Activated T-cell treated with anti-CD3 and anti-CD28 coated beads for 48 hours (primary cell): ENCODE measurements at places on chromosomes 3 and 15.

GRCh38 chr15:25797936-25798901, 64.9 kb downstream of the ATP10A start:
- DNase-seq, result no peak

- no peak for DNase-seq
Measured at GRCh38 chr3:134494495-134494894, 8.6 kb downstream of the CEP63 start.

DNA sequence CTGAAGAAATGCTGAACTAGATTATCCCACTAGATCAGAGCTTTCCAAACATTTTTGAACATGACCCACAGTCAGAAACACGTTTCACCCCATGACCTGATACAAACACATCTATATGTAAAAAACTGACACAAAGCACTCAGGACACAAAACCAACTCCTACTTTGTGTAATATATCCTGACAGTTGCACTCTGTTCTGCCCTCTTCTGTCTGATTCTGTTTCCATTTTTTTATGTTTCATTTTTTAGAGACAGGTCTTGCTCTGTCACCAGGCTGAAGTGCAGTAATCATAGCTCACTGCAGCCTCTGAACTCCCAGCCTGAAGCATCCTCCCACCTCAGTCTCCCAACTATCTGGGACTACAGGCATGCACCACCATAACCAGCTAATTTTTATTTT, 15.8 kb upstream of the RFTN1 start:
- no peak for DNase-seq

DNA sequence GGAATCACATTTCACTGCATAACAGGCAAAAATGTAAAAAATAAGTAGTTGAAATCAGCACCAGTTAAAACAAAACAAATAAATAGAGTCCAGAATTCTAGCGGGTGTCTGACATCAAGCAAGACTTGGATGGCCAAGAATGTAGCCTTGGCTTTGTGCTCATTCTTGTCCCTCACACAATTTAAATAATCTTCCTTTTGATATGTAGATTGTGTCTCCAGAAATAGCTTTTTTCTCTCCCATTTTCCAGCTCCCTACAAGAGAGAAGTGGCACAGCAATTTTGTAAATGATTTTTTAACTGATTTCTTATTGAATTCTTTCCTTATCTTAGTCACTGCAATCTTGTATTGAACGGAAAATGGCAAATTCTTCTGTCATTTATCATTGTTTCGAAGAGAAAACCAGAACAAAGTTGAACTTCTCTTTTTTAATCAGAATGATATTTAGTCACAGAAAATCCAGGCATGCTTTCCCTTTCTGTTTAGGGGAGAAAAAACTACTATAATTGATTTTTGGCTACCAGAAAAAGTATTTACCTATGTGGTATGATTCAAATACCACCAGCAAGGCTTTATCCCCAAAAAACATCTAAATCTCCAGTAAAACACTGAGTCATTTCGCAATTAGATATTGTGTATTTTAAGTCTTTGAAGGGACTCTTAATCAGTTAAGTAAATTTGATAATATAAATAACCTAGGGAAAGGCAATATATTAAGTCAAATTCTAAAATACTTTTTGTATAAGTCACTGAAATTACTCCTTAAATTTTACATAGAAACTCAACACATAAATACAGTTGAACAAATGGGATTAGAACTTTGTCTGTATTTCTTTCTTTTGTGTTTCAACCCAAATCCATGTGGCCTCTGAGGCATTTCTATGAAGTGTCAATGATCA, 481.7 kb downstream of the GBE1 start:
- no peak for DNase-seq

- DNase-seq, result no peak
Measured at GRCh38 chr15:39741258-39741657, 41.4 kb downstream of the FSIP1 start.

DNA sequence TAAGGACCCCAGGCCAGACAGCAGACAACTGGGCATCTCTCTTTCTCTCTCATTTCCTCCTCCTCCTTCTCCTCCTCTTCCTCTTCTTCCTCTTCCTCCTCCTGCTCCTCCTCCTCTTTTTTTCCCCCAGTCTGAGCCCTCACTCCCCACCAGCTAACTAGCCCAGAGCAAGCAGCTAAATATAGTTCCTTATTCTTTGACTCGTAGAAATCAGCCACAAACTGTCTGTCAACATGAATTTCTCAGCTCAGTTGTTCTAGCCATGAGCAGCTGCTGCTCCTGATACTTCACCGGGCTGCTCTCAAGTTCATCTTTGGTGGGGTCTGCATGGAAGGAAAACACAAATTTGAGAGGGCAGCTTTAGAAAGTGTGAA, 19.2 kb upstream of the LOXL1 start:
- no peak for DNase-seq

DNA sequence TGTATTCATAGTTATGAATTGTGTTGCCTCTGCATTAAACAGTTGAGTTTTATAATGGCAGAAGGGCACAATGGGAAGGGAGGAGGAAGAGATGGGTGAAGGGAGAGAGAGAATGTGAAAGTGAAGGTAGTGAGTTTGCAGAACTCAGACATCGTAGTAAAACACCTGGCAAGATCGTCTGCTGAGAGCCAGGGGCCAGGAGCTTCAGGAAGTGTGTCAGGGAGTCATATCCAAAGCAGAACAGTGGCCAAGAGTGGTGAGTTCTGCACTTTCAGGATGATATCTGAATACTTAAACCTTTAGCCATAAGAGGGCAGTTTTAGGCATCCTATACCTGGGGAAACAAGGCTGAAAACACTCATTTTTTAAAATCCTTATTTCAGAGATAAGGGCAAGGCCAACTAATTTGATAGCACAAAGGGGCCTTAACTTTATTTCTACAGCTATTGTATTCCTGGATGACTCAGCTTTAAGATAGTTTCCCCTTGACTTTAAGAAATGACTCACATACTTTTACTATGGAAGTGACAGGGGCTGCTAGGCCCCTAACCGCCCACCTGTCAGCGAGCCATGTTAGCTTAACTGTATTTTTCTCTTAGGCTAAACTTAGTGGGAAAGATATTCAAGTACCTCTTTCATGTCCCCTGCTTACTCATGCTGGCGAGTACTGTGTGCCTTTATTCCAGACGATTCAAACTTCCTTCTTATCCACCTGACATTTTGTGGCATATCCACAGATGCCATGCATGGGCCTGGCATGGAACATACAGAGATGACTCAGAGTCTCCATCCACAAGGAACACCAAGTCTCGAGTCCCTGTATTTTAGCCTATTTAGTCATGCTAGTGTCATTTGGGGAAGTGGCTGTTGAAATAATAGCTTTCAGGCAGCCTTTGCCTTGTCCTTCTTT, 53.9 kb downstream of the RLBP1 start:
- DNase-seq, result peak; percentile 61

DNA sequence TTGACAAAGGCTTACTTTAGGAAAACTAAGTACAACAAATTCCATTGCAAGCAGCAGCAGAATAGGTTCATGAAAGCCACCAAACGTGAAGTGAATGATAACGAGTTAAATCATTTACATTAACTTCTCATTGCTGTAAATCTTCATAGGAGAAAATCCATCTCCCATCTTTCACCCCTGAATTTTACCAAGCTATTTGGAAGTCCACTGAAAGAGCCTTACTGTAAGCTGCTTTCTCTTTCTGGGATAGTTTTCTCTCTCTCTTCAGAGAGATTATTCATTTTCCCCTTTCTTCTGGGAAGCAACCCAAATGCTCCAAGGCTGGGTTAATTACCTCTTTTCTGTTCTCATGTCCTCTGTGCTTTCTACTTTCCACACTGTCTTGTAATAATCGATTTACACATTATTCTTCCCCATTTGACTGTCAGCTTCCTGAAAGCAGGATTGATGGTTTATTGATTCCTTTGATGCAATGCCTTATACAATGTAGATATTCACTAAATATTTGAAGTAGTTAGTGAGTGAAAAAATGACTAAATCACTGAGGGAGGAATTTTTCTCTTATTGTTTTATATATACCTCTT, 914.3 kb upstream of the ARPP21 start:
- no peak for DNase-seq

DNA sequence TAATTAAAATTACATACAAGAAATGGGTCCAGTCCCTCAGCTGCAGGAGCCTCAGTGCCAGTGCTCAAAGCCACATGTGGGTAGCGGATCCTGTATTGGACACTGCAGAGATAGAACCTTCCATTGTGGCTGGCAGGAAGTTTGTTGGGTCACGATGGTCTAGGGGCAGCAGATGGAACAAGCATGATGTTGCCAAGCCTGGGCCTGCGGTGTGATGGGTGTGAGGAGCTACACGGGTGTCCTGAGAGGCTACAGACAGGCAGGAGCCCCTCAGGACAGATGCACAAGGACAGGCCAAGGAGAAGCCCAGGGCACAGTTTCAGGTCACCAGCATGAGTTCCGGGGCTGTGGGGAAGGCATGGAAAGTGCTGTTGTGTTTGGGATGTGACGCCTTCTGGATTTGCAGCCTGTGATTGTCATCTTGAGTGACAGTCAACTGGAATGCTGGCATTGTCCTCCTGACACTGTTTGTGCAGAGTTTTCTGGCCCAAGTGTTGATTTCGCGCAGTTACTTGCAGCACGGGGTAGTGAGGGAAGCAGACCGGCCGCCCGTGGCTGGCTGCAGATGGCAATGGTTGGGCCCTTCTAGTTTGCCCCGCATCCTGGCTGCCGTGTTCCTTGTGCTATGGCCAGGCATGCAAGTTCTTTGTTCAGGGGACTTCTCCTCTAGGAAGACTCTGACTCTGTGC, 177.1 kb downstream of the NSMCE3 start:
- DNase-seq, result no peak

DNA sequence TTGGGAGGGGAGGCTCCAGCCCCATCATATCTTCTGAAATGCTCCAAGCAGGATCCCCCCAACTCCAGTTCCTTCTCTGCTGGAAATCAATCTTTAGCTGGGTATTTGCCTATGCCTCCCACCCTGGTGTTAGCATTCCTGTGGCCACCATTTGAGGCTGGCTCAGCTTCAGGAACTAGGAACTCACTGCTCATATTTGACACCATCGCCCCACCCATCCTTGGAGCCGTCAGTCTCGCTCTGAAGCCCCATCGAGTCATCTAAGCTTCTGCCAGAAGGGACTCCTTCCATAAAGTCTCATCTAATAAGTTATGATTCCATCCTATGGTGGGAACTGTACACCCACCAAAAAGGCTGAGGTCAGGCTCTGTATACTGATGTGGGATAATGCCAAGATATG, 26.4 kb downstream of the PRKCD start:
- no peak for DNase-seq

GRCh38 chr3:146314871-146315270, 64.0 kb upstream of the PLSCR4 start:
- DNase-seq, result no peak

GRCh38 chr3:189937302-189938127, 183.2 kb downstream of the P3H2 start:
- DNase-seq, result no peak

- DNase-seq, result peak; percentile 1
Measured at GRCh38 chr3:35639254-35640186, at the start of gene ARPP21. ARPP21 (plus strand) TSS chr3:35639525; CDS start chr3:35681752, 42,227 bp downstream.

GRCh38 chr15:39697509-39697908, 85.1 kb downstream of the FSIP1 start:
- DNase-seq, result no peak
